ENCODE measurements at places on chromosomes 5 and 9.
A peak's percentile ranks its signal among the peaks of the same experiment; 100 is the strongest.

DNA sequence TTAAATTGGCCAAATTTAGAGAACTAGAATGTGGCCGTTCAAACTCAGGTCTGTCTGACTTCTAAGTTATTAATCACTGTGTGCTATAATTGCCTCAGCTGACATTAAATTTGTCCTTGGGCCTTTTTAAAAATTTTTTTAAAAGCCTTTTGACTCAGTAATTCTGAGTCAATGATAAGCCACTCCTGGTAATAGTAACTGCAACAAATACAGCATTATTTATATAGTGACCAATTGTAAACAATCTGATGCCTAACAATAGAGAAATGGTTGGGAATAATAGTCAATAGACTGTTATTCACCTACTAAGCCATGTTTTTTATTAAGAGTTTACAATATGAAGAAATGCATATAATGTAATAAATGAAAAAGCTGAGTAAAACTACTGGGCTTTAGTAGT, 70.9 kb upstream of the FSD1L start:
- peak; percentile 26 for DNase-seq

DNA sequence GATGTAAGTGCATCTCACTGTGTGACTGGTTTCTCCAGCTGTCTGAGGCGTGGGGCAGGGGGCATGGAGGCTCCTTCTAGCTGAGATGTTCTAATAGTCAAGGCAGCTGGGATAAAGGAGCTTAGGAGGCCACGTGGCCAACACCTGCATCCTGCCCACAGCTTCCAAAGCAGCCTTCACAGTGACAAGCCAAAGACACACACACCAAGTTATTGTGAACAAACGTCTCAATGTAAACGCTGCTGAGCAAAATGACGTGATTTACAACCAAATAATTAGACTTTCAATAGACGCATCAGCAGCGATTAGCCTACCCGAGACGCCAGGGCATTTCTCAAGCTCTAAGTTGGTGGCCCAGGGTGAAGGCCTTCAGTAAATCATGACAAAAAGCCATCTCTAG, 23.2 kb upstream of the SLC25A51 start:
- no peak for DNase-seq

DNA sequence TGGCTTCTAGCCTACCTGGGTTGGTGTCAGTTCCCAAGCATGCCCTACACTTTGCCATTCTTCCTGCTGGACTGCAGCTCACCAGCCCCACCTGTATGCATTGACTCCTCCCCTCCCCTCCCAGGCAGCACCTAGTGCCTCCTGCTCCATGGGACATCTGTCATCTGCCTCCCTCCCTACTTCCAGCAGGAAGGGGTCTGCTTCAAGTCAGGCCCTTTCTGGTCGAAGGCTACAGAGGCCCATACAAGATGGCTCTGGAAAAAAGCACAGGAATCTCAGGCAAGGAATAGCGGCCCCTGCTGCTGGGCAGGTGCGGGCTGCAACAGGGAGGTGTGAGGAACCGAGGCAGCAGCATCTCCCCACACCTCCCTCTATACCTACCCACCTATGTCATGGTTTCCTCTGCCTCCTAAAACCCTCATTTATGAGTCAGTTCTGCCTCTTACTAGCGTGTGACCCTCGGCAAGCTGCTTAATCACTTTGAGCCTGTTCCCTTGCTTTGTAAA, 19.7 kb downstream of the WWC1 start:
- DNase-seq: no peak

DNA sequence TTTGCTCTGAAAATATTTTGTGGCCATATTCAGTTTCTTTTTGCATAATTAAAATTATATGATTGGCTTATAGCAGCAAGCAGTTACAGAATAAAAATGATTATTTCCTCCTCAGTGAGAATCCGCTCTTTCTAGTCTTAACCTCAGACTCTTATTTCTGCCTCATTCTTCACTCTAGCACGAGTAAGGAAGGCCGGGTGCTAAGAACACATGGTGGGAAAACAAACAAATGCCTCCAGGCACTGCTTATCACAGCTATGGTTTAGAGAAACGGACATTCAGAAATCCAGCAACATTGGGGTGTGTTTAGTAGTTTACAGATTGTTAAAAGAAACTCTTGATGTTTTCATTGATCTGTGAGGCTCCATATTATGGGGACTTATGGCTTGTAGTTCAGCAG, 168.7 kb downstream of the KDM4C start:
- DNase-seq: no peak

DNA sequence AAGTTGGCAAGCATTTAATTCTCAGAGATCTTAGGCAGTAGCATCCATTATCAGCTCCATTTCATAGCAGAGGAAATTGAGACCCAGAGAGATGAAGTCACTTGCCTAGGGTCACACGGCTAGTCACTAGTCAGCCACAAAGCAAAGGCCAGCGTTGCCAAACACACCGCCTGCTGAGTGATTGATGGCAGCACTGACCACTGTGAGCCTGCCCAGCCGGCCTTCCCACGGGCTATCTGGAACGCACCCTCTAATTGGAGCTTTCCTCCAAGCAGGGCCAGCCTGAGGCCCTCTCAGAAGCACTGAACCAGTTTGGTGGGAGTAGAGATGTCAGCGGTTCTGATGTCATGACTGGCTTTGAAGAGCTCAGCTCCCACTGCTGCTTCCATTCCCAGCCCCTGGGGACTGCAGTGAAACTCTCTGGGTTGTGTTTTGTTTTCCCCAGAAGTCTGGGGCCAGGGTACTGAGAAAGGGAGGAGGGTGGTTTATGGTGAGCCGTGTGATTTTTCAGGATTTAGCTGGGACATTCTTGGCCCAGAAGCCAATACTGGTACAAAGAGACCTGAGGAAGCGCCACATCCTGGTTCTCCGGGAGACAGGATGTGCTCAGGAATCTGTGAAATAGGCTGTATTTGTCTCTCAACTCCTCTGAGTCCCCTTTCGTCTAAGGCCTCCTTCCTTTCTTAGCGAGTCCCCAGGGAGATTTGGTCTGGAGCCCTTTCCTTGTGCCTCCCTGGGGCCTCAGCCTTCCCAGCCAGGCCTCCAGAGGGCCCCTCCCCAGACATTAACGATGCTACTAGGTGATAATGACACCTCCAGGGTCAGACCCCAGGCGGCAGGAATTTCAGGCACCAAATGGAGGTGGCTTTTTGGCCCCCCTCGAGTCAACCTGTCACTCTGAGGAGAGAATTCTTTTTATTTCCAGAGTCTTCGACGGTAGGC, 44.5 kb downstream of the SPRY4 start:
- no peak for DNase-seq

DNA sequence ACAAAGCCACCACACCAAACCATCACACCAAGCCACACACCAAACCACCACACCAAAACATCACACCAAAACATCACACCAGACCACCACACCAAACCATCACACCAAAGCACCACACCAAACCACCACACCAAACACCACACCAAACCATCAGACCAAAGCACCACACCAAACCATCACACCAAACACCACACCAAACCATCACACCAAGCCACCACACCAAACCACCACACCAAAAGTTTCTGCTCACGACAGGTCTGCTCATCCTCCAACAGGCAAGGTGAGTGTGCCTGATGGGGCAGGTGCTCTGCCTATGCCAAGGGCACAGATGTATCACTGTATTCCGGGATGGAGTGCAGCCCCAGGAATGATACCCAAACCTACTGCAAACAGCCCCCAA, 87.9 kb upstream of the FSTL4 start:
- no peak for DNase-seq

DNA sequence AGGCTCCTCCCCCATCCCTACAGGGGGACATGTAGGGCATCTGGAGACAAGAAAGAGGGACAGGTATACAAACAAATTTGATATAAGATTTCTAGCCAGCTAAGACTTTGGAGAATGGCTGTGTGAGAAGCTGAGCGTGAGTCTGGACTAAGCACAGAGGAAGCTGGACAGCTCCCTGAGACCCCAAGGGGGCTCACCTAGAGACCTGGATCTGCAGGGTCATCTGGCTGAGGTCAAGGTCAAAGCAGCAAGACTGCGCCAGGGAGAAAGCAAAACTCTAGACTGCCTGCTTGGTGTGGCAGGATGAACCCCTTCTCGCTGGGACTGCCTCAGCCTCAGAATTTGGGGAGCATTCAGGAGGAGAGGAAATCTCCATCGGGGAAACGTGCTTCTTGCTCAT, 8.0 kb upstream of the GSN start:
- no peak for DNase-seq

DNA sequence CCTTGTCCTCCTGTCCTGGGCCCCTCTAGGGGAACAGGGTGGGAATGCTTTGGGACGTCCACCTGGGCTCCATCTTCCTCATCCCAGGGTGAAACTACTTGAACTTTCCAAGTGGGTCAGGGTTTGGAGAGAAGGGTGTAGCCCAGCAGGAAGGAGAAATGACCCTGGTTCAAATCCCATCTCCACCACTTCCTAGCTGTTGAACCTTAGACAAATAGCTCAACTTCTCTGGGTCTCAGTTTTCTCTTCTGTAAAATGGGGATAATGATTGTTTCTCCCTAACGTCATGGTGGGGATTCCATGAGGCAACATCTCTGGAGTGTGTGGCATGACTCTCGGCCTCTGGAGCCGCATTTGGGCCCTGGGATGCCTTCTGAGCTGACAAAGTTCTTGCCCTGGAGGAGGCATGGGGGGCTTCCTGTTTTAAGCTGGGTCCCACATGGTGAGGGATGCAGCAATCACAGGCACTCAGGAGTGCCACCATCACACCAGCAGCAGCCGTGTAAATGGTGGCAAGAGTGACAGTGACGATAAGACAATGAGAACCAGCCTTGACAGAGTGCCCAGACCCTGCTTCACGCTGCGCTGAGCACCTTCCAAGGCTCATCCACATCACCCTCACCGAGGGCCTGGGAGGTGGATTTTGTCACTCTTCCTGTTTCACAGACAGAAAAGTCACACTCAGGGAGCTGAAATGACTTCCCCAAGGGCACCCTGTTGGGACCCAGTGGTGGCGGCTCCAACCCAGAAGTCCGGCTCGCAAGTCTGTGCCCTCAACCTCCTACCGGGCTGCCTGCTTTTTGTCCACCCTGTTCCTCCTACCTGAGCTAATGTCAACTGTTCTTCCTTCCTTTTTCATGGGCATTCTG, 69.5 kb upstream of the IER5L start:
- no peak for DNase-seq
